Stimulated activated CD4-positive, alpha-beta T cell treated with anti-CD3 and anti-CD28 coated beads, Interleukin-2, amount 100 ng/mL, for 48 hours (primary cell): ENCODE measurements at places on chromosomes 16 and 17.

GRCh38 chr16:87016046-87017035 is 300.9 kb downstream of the C16orf95 start:
- no peak for DNase-seq

- DNase-seq, result no peak
Observed at GRCh38 chr16:54579106-54579728, 292.6 kb upstream of the IRX3 start.

DNA sequence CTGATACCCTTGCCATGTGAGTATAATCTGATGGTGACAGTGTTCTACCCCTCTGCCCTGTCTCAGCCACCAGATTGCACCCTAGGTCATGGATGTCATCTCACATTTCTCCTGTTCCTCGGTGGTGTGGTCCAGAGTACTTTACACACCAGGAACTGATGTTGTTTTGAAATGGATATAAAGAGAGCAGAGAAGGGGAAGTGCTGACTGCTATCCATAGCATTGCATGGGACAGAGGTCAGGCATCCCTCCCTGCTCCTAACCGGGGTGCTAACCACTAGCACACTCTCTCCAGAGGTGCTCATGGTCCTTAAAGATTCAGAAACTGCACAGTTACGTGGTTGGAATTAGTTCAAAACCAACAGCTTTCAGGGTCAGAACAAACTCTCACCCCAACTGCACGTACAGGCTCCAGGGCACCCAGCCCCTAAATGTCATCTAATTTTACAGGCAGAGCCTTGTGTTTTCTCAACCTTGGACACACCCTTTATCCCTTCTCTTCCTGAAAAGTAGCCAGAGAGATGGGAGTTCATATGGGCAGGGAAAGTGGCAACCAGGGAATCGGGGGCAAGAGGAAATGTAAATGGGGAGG is 16.3 kb downstream of the TTLL6 start:
- no peak for DNase-seq

- no peak for DNase-seq
Observed at GRCh38 chr16:83438326-83438725, 369.5 kb upstream of the HSBP1 start.

GRCh38 chr17:73952480-73953205 is 250.8 kb upstream of the RPL38 start:
- DNase-seq, result peak; percentile 18

DNA sequence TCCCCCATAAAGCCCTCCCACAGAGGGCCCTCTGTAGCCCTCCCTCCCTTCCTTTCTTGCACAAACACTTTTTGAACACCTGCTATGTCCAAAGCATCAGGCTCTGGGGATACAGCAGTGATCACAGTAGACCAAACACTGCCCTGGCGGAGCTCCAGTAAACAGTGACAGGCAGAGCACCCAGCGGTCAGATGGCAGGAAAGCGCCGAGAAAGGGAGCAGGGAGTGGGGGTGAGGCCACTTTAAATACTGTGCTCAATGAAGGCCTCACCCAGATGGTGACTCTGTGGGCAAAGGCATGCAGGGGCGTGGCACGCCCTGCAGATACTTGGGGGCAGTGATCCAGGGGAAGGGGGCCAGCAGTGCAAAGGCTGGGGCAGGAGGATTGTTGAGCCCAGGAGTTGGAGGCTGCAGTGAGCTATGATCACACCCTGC is 7.6 kb downstream of the PRR29 start:
- no peak for DNase-seq

- DNase-seq, result no peak
Observed at GRCh38 chr16:4685292-4685691, 8.1 kb upstream of the NUDT16L1 start.

GRCh38 chr17:56785405-56785804 is 48.3 kb downstream of the C17orf67 start:
- DNase-seq, result no peak

GRCh38 chr17:27438348-27438998 is 17.8 kb upstream of the KSR1 start:
- no peak for DNase-seq

DNA sequence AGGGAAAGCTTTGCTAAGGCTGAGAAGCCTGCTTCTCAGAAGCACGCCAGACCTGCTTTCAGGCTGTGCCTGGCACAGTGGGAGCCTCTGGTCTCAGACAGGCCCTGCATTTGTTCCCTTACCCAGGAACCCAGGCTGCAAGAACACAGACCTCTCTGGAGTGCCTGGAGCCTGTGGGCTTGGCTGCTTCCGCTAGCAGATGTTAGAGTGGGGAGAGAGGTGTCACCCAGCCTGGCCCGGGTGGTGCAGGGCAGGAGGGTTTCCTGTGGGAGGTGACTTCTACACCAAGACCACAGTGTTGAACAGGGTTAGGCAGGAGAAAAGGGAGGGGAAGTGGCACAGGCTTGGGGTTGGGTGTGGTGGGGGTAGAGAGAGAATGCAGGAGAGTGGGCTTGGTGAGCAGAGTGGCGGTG is 35.8 kb upstream of the ADGRG1 start:
- DNase-seq, result no peak

DNA sequence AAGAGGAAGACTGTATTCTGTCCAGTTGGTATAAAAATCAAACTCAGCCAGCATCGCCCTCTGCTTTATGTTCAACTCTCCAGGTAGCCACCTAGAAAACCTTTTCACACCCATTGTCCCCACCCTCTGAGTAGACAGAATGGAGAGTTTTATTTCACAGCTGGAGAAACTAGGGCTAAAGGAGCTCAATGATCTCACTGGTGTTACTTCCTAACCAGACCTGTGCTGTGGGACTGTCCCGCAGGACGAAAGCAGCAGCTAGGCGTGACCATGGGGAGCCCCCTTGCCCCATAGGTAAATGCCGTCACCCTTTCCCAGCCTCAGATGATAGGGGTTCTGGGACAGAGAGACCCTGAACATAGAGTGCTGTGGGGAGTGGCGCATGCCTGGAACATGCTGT is 67.7 kb downstream of the CYLD start:
- DNase-seq, result no peak

DNA sequence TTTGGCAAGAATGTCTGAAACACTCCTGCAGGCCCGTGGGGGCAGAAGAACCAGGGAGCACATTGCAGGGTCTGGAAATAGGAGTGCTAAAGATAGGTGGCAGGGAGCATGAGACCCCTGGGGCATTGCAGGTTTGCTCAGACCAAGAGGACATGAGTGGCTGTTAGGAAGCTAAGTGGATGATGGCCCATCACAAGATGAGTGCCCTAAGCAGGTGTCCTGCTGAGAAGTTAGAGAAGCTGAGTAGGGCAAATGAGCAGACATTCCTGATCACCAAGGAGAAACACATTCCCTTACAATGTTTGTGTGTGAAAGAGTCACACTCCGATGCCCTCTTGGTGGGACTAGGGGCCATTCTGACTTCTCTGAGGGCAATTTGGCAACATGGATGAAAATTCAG is 9.9 kb downstream of the MLYCD start:
- no peak for DNase-seq
